Cortex of kidney (tissue), 1 donor: ENCODE measurements at places on chromosomes 4 and X.

GRCh38 chr4:105014234-105014633 is 132.4 kb upstream of the TET2 start:
- no peak for DNase-seq

GRCh38 chr4:8185930-8186329 is 13.2 kb upstream of the SH3TC1 start:
- DNase-seq: no peak

GRCh38 chrX:22171287-22172060 is 101.2 kb upstream of the CBLL2 start:
- DNase-seq: no peak

DNA sequence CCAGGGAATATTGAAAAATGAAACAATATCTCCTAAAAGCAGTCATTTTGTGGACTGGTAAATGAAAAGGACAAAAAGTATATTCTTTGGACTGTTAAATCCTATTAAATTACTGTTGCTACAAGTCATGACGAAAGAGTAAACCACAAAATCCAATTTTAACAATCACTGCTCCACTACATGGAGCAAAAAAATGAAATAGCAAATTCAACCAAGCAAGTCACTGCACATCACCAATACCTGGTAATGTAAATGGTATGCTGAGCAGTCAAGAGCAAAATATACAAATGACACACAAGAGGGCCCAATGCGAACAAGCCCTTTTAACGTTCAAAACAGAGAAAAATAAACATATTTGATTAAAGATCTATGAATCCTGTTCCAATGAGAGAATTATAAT is 126.2 kb downstream of the KLHL13 start:
- DNase-seq: no peak

DNA sequence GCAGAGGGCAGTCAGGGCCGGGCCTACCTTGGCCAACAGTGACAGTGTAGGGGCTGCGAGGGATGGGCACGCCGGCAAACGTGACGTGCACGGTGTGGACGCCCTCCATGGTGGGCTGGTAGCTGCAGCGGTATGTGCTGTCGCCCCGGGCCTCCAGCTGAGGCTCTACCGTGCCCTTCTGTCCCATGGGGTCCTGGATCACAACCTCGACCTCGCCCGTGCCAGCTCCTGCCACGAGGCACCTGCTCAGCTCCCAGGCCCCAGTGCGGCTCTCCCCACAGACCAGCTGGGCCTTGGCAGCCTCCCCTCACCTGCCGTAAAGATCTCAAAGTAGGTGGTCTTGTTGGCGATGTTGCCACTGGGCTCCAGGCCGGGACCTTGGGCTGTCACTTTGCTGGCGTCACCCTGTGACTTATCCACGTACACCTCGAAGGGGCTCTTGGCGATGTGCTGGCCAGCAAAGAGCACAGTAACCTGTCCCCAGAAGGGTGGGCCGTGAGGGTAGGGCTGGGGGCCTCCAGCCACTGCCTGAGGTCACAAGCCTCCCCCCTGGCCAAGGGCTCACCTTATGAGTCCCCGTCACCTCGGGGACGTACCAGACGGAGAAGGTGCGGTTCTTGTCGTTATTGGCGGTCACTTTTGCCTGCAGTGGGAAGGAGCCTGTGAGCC is 8.3 kb downstream of the FLNA start:
- no peak for DNase-seq

DNA sequence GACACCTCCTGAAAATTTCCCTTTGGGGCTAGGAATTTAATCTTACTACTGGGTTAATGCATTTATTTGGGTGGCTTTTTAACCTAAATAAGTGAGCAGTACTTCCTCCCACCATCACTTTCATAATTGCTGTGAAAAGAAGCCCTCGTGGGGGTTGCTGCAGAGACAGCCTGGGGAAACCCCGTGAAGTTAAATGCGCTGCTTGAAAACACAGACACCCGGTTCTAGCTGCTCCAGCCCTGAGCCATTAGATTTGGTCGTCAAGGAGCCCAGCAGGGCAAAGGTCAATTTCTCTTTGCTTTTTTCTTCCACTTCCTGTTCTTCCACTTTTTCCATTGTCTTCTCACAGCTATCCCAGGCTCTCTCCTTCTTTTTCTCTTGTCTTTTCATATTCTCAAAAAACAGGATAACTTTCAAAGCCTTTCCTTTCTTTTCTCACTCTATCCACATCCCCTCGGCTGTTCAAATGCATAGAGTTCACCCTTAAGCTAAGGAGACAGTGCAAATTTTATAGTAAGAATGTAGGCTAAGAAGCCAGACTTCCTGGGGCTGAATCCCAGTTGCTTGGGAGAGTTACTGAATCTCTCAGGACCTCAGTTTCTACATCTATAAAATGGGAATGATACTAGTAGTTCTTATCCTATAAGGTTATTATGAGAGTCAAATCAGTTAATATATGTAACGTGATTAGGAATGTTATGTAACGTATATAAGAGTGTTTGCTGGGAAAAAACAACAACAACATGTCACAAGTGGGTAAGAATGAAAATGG is 91.5 kb upstream of the ZNF827 start:
- DNase-seq: no peak

GRCh38 chr4:52586069-52586468 is 73.0 kb downstream of the USP46 start:
- DNase-seq: no peak

GRCh38 chr4:56619160-56619559 is 61.9 kb downstream of the HOPX start:
- DNase-seq: no peak

DNA sequence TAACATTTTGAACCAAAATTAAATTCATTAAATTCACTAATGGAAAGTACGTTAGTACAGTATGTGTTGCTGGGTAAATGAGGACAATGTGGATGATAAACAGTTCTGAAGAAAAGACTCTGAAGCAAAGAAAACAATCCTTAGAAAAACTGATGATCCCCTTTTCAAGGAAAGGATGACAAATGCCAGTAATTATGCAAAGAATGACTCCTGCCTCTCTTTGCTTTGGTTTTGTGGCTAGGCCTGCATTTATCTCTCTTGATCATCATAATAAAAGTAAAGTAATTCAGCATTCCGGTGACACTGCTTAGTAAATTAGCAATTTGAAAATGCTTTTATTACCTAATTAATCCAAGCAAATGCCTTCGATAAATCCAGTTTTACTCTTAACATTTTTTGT is 652.2 kb upstream of the DIPK2B start:
- DNase-seq: no peak

- no peak for DNase-seq
Observed at GRCh38 chr4:5218376-5219069, 167.2 kb downstream of the STK32B start.

DNA sequence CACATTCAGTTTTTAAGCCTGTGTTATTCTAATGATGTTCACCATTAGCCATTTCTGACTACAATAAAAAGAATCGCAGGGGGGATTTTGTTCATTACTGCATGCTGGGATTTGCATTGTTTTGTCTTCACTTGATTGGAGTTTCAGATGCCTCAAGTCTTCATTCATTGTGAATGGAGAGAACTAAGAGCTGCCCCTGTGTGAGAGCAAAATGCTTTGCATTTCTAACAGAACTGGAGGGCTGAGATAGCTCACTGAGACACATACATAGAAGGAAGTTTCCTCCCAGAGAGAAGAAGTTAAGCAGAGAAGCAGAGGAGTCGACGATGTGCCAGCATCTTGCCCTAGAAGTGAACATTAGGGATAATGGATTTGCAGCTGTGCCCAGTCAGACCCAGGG is 113.5 kb upstream of the GATB start:
- no peak for DNase-seq

DNA sequence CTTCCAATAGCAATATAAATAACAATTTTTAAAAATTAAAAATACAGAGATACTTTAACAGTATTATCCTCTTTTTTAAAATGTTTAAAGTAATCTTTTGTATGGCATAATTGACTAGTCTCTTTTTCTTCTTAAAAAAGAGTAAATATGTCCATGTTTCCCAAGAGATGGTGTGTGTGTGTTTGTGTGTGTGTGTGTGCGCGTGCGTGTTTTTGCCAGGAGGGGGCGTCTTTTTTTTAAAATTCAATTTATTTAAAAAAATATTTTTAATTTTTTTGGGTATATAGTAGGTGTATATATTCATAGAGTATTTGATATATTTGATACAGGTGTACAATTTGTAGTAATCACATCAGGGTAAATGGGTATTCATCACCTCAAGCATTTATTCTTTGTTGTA is 1073.7 kb downstream of the PCDH7 start:
- DNase-seq: no peak

DNA sequence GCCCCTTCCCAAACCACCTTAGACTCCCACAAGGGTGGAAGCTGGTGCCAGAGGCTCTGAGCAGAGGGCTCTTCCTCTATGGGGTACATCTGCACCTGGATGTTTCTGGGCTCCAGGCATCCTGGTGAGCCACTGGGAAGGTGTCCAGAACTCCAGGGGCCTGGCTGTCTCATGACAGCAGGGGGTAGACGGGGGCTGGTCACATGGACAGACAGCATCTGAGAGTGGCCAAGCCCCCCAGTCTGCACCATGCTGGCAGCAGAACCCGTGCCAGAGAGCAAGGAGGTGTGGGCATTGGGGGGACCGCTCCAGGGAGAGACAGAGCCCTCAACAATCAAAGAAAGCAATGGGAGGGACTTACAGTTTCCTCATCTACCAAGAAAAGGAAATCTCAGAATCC is 39.5 kb downstream of the ZFYVE28 start:
- DNase-seq: no peak

- DNase-seq: no peak
Observed at GRCh38 chr4:148069895-148070178, 337.9 kb downstream of the ARHGAP10 start.

DNA sequence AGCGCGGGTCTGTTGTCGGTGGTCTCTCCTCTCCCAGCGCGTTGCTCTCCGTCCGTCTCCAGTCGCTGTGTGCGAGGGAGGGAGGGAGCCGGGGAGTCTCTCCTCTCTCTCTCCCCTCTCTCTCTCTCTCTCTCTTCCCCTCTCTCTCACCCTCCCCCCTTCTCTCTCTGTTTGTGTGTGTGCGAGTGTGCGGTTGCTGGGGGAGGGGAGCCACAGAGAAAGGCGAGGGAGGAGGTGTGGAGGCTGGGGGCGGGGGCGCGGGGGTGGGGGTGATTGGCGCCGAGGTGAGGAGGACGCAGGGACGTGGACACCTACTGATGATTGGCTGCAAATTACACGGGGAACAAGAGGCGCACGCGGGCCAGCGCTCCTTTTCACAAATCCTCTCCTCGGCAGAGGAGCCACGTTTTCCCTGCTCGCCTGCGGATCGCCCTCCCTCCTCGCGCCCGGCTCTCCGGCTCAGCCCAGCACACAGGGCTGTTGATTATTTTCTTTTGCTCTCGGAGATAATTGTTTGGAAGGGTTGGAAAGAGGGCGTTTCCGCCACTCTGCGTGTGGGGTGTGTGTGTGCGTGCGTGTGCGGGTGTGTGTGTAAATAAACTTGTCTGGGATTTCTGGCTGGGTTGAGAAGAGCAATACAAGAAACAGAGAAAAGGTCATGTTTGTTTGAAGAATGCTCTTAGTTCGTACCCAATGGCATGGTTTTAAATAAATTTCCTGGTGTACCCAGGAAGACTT is at the start of gene CXXC4:
Gene CXXC4, minus strand, starts transcription at position 73 of the 738 bp plus-strand sequence. CDS start 3,092 bp downstream, outside the sequence.
- DNase-seq: no peak

GRCh38 chr4:48341776-48342605 is 662 bp downstream of the SLAIN2 start:
- DNase-seq: peak; percentile 9

DNA sequence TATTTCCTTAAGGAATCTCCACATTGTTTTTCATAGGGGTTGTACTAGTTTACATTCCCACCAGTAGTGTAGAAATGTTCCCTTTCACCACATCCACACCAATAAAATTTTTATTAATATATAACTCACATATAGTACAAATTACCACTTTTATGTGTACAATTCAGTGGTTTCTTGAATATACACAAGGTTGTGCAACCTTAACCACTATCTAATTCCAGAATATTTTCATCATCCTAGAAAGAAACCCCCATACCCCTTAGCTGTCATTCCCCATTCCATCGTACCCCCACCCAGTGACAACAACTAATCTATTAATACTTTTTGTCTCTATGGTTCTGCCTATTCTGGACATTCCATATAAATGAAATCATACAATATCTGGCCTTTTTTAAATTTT is 108.3 kb upstream of the USP9X start:
- no peak for DNase-seq
